Stimulated activated CD4-positive, alpha-beta T cell treated with anti-CD3 and anti-CD28 coated beads, Interleukin-15, amount 100 ng/mL, for 48 hours (primary cell): ENCODE measurements at places on chromosomes 12 and 14.

DNA sequence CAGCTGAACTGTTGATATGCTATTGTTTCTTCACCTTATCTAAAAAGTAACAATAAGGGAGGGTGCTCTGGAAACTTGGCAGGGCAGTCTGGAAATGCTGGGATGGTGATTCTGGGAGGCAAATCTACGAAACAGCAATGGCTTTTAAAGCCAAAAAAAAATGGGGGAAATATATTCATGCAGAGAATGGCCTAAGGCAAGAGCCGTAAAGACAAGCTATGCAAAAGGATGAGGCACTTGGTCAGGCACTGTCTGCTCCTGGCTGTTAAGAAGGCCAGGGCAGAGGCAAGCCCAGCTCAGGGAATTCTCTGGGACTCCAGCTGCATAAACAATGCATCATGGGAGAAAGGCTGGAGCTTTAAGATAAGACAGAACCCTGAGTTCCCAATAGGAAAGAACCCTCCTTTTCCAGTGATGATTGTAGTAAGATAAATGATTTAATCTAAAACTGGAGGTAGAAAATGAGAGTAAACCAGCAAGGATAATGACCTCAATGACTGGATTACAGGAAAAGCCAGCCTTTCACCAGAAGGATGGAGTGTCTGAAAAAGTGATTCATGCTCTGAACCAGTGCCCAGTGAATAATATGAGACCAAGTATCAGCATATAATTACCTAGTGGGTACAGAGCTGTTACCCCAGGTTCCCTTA, 46.0 kb downstream of the ITPR2 start:
- DNase-seq = no peak

DNA sequence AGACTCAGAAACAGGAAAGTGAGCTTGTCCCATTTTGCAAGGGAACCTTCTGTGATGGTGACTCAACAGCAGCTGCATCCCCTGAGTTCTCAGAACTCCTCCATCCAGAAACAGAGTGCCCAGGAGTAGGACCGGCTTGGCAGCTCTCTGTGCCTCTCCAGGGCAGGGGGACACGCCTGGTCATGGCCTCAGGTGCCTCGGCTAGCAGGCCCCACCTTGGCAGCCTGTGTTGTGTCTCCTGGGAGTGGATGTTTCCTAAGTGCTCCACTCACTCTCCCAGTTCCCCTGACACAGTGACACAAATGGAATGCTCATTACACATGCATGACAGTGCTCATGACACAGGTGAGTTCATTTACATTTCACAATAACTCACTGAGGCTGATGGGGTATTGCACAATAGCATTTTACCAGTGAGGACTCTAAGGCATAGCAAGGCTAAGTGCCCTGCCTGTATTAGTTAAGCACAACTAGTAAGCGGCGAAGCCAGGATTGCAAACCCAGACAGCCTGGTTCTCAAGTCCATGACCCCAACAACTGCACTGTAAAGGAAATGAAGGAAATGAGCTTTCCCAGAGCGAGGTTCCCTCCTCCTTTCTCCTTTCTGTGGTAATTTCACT, 47.4 kb downstream of the CALM1 start:
- no peak for DNase-seq

GRCh38 chr12:3527181-3527580, 36.2 kb downstream of the PRMT8 start:
- DNase-seq = no peak

DNA sequence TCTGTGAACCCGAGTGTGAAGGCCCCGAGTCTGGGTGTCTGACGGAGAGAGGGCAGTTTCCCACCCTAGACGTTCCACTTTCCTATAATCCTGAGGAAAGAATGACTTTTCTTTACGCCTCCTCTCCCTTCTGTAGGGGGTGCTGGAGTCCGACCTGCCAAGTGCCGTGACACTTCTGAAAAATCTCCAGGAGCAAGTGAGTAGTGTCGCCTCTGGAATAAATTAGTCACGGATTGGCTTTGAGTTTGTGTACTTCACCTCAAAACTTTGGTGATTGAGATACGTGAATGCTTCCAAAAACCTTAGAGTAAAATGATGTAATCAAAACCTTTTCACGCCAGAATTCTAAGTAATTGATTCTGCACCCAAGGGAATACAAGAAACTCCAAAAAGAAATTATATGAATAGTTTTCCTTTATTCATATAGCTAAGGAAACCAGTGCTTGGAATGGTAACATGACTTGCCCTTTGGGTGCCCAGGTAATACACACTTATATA, 452 bp downstream of the NGDN start:
- no peak for DNase-seq

DNA sequence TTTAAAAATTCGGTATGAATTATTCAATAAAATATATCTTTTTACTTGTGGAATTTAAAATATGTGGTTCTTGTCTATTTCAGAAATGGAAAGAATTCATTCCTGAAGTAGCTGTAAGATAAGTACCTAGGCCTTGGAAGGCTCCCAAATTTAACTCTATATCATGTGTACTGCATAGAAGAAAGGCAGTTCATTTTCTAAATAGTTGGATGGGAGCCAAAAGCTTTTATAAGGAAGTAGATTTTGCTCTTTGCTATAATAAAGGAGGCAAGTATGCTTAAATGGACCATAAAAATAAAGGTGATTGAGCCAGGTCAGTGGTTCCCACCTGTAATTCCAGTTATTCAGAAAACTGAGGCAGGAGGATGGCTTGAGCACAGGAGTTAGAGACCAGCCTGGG, 187.5 kb downstream of the ATXN7L3B start:
- no peak for DNase-seq

- DNase-seq = no peak
Observed at GRCh38 chr12:121530600-121531355, 50.0 kb downstream of the KDM2B start.

GRCh38 chr12:72275526-72275925, 3.4 kb downstream of the TRHDE start:
- DNase-seq = no peak

- DNase-seq = no peak
Observed at GRCh38 chr12:109836916-109837315, 3.7 kb upstream of the TRPV4 start.

- DNase-seq = no peak
Observed at GRCh38 chr12:114765960-114766691, 82.2 kb upstream of the TBX3 start.

GRCh38 chr12:48978741-48979601, 849 bp downstream of the WNT1 start:
- DNase-seq = no peak

DNA sequence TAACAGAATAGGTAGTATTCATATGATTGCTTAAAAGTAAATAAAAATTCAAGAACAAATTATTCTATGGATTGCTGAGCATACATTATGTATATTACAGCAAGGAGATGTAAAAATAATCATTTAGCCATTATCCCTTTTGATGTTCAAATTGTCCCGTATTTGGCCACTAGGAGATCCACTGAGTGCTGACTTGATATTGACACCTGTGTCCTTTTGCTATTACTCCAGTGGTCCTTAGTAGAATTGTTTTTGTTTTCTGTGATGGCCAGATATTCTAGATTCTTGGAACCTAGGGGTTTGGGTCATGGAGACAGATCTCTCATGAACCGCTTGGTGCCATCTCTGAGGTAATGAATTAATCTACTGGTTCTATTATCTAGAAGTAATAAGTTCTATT, 16.8 kb downstream of the ERO1A start:
- no peak for DNase-seq

DNA sequence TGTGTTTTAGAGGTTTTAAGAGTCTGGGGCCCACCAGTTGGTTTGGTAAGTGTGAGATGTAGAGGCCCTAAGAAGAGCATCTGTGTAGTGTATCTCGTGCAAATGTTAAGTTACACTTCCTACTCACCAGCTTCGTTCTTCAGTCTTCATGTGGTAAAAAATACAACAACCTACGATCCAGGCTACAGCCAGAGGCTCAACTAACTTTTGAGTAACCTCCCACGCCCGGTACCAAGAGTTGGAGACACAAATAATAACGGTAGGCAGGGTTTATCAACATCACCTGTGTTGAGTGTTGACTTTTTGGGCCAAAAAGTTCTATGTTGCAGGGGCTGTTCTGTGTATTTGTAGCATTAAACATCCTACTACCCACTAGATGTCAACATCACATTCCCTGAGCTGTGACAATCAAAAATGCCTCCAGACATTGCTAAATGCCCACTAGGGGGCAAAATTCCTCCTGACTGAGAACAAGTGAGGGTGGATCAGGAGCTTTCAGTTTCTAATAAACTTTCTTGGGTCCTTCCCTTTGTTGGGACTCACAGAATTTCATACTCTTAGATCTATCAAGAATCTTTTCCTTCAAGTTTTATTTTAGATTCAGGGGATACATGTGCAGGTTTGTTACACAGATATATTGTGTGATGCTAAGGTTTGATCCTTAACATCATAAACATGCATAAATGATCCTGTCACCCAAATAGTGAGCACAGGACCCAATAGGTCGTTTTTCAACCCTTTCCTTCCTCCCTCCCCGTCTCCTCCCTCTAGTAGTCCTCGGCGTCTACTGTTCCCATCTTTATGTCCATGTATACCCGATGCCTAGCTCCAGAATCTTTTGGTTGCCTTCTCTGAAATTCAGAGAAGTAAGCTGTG, 94.7 kb downstream of the SLC2A13 start:
- peak; percentile 13 for DNase-seq

GRCh38 chr12:2406903-2407302, 354.1 kb downstream of the CACNA1C start:
- DNase-seq = no peak

GRCh38 chr14:21526672-21527317, 649 bp upstream of the SALL2 start:
- no peak for DNase-seq

DNA sequence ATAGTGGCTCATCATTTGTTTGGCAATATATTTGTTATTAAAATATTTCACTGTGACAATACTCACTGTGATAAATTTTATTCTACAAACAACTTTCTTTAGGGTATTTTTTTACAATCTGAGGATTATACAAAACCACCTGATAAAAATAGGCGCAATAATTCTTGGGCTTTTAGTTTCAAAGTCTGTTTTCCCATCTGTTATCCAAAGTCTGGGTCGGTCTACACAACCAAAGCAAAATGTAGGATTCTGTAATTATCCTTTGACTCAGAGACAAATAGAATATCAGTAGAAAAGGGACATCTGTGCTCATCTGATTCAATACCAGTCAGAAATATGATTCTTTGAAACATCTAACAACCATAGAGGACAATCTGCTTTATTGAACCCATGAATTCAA, 271.8 kb upstream of the AMIGO2 start:
- DNase-seq = no peak

DNA sequence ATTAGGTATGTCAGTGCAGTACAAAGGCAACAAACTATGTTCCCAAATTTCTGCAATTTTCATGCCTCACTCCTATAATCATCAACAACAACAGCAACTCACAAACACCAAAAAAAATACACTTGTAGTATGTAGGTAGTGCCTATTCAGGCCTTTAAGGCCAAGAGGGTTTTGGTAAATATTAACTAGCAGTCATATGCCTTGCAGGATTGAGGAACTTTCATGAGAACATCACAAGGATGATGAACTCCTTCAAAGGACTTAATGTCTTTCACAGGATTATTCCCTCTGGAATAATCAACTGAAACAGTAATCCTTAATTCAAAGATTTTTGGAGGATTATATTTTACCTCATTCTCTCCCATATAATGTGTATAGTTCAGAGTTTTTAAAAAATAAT, 293.8 kb downstream of the NOVA1 start:
- DNase-seq = no peak

- DNase-seq = no peak
Observed at GRCh38 chr12:105335856-105336255, 5.4 kb downstream of the C12orf75 start.

- no peak for DNase-seq
Observed at GRCh38 chr12:96425321-96425720, 25.1 kb upstream of the CDK17 start.

DNA sequence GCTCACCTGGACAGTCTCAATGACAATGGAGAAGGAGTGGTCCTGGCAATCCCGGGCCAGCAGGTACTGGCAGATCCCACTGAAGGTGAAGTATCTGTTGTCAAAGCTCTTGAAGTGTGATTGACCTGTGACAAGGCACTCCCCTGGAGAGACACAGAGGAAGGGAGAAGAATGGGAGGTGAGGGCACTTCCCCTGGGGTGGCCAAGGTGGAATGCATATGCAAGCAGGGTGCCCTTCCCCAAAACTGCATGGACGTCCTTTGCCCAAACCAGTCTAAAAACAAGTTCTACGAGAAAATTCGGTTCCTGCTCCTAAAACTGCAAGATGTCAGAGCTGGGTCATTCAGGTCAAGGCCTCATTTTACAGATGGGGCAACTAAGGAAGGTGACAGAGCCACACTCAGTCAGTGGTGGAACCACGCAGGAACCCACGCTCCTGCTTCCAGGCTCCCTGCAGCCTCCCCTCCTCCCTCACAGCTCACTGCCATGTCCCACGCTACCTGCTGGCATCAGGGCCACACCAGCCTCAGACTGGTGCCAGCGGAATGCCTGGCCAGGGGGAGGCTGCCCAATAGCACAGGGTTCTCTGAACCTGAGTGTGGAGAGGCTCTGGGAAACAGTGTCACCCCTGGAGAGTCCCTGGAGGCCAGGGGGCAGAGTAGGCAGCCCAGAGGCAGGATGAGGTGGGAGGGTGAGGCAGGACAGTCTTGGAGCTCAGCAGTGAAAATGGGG, 59.2 kb downstream of the VWF start:
- DNase-seq = no peak

DNA sequence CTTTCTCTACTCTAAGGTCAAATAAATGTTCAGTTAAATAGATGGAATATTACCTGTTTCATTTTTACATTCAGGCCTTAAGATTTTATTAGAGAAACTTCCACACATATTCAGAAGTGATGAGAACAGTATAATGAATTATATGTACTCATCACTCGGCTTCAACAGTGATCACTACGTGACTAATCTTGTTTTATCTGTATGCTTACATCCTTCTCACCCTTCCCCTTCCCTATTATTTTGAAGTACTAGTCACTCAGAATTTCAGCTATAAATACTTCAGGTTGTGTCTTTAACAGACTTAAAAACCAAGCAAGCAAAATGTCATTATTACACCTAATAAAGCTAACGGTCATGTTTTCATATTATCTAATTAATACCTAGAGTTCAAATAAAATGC, 34.9 kb downstream of the ETV6 start:
- no peak for DNase-seq

DNA sequence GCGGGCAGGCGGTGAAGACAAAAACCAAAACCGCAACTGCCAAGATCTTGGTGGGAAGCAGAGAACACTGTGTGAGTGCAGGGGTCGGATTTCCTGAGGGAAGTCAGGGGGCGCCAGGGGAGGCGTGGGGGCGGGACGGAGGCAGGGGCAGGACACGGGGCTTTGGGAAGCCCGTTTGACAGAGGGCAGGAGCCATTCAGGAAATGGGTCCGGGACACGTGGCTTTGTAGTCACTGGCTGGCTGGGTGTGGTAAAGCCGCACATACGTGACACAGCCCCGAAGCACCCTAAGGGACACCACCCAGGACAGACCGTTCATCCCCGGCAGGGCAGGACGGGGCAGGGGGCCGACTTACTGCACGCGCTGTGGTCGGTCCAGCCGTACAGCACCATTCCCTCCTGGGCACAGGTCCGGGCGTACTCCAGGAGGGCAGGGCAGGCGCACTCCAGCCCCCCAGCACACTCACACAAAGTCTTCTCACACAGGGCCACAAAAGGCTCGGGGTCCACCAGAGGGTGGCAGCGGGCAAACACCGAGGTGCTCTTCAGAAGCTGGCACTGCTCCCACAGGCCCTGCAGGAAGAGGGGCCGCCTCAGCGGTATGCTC, 49.4 kb downstream of the VWF start:
- DNase-seq = peak; percentile 18
